MCF 10A (cell line): ENCODE measurements at places on chromosomes 12 and 14.

DNA sequence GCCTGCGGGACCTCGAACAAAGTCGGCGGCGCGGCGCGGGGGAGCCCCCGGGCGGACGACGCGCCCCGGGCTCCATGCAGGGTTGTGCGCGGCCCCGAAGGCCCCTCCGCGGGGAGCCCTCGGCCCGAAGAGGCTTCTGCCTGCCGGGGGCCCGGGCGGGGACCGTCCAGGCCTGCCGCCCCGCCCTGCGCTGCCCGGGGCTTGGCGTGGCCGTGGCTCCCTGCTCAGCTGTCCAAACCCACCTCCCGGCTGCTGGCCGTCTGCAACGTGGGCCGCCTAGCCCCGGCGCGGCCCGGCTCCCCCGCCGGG lies 670 bp downstream of the DYRK2 start:
- DNase-seq: no peak

DNA sequence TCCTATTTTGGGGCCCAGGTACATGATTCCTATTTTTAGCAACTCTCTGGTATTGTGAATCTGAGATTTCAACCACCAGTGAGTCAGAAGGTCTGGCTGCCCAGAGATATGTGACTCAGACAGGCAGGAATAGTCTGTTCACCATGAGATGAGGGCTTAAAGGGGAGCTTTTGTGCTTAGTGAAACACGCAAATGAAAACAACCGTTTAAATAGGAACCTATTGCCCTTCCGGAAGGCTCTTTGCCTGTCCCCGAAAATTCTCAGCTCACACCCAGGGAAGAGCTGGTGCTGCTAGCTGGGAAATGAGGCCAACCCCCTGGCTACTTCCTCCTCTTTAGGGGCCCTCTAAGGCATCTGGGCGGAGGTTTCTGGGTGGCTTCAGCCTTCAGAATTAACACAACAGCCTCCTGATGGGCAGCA lies 283.6 kb downstream of the CACNA1C start:
- DNase-seq: peak; percentile 92

DNA sequence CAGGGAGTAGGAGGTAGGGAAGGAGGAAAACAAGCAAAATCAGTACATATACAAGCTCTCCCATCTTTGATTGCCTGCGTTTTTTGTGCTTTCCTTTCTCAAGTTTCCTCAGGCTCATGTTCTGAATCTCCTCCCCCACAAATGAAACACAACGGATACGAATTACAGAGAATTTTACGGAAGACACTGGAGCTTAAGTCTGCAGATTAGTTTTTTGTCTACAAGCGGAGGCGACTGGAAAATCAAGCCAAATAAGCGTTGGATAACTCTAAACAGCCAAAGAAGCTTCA lies 612 bp downstream of the WBP11 start:
- no peak for DNase-seq

GRCh38 chr12:27109334-27110028 lies 27.1 kb upstream of the C12orf71 start:
- peak; percentile 25 for DNase-seq

- no peak for DNase-seq
These were observed 68.4 kb upstream of the SRSF5 start for GRCh38 chr14:69698572-69698971.

DNA sequence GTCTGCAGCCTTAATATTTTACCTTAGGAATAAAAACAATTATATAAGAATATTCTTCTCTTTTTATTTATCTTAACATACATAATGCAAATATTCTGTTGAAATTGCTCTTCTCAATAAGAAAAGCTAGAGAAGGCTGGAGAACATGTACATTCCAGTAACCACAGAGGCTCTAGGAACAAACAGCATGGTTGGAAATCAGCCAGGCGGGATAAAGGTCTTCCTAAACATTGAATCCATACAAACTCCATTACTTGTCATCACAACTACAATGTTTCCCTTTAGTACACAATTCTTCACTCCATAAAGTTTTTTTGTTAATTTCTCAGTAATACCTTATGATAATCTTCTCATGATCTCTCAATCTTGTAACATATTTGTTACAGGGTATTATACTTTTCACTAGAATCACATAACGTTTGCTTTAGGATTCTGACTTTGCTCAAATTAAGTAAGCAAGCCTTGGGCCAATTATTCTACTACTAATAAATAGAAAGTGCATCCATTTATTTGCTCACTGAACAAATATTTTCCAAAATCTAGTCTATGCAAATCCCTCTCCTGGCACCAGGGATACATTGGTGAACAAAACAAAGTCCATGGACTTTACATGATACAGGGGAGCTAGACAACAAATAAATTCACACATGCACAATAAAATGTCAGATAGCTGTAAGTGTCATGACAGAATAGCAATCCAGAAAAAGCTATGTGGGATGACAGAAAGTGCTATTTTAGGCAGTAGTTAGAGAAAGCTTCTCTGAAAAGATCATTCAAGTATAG lies 237.5 kb upstream of the TMTC1 start:
- peak; percentile 8 for DNase-seq

DNA sequence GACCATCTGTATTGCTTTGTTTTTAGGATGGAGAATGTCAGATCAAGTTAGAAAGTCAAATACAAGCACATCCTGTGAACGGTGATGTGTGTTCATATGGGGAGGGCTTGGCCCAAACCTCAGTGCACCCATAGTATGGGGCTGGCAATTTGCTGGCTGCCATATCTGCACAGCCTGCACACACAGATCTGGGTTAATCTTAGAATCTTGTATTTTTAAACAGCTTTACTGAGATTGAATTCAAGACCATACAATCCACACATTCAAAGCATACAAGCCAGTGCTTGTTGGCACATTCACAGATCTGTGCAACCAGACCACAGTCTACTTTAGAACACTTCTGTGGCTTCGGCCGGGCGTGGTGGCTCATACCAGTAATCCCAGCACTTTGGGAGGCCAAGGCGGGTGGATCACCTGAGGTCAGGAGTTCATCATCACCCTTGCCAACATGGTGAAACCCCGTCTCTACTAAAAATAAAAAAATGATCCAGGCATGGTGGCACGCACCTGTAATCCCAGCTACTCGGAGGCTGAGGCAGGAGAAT lies 90.4 kb downstream of the CCDC92 start:
- no peak for DNase-seq

DNA sequence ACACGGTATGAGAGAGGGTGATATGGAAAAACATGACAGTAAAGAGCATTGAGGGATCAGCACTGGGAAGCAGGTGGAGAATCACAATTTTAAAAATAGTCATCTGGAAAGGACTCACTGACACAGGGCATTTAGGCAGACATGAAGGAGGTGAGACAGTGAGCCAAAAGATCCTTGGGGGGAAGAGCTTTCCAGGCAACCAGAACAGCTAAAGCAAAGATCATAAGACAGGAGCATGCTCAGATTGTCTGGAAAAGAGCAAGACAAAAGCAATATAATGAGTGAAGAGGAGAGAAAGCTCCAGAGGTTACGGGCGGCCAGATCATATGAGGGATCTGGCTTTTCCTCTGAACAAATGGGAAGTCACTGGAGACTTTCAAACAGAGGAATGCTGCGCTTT lies 63.9 kb downstream of the DENND5B start:
- no peak for DNase-seq

DNA sequence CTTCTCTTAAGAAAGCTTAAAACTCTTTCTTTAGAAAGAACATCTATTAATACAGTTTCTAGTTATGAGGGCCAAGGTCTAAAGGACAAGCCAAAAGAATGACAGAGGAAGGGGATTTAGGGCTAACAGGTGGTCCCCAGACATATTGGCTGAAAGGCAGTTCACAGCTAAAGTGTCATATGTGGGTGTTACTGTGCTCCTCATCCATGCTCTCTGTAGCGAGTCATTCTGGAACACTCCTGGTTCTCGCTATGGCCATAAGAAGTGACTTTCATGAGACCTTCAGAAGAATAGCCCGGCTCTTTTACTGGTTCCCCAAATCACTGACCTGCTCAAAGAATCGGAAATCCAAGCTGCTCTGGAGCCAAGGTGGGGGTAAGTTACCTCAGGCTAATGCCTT lies 55.0 kb downstream of the TBK1 start:
- DNase-seq: no peak

DNA sequence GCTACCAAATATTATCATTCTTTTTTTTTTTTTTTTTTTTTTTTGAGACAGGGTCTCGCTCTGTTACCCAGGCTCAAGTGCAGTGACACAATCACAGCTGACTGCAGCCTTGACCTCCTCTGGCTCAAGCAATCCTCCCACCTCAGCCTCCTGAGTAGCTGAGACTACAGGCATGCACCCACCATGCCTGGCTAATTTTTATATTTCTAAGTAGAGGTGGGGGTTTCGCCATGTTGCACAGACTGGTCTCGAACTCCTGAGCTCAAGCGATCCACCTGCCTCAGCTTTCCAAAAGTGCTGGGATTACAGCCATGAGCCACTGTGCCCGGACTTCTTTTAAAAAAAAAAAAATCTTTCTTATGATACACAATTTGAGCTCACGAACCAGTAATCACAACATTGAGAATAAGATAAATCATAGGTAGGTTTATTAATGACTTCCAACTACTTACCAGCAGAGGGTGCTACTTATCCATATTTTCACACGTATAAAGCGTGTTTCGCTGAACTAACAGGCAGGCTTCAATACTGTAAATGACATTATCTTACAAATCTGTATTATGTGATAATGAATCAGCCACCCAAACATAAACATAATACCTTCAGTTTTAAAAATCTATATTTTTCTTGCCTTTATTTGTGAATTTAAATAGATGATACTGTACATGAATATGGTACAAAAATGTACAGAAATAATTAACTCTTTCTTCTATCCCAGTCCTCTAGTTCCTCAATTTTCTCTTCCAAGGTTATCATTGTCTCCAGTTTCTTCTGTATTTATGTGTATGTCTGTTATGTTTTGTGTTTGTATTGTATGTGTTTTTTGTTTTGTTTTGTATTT lies 42.5 kb upstream of the BCAT1 start:
- DNase-seq: peak; percentile 69

GRCh38 chr14:23058654-23059504 lies 1.6 kb upstream of the CDH24 start:
- no peak for DNase-seq

- DNase-seq: peak; percentile 67
These were observed 125.8 kb upstream of the AVPR1A start for GRCh38 chr12:63276537-63277365.

GRCh38 chr14:20617138-20618003 lies 24.1 kb downstream of the OR6S1 start:
- DNase-seq: no peak

DNA sequence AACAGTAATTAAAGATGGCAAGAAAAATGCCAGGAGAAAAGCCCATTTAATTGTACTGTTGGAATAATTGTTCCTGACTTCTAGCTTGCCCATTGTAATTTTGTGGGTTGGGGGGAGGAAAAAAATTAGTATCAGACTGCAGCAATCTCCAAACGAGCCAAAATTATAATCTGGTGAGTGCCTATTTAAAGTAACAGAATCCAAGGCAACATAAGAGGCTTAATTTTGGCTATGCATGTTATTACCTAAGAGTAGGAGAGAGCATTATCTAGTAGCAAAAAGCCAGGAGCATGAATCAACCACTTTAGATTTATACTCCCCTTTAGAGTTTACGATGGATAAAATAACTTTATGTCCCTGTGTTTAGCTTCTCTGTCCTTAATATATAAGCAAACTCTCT lies 14.6 kb upstream of the DENND5B start:
- DNase-seq: no peak

- peak; percentile 66 for DNase-seq
These were observed 12.2 kb upstream of the ITPR2 start for GRCh38 chr12:26845057-26845666.

GRCh38 chr14:30240685-30241084 lies 313.0 kb upstream of the PRKD1 start:
- DNase-seq: no peak

DNA sequence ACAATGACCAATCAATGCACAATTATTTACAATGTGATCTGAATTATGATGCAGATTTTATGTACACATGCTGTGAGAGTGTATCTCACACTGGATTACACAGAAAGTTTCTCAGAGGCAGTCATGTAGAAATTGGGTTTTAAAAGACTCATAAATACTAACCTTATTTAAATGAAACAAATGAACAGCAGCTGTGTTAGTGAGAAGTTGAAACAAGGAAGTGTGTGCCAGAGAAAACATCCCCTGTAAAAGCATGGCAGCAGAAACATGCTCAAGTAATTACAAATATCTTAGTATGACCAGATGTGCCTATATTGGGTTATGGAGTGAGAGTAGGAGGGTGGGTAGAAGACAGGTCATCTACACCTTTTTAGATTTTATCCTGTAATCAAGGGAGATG lies 723.7 kb downstream of the C12orf50 start:
- no peak for DNase-seq

DNA sequence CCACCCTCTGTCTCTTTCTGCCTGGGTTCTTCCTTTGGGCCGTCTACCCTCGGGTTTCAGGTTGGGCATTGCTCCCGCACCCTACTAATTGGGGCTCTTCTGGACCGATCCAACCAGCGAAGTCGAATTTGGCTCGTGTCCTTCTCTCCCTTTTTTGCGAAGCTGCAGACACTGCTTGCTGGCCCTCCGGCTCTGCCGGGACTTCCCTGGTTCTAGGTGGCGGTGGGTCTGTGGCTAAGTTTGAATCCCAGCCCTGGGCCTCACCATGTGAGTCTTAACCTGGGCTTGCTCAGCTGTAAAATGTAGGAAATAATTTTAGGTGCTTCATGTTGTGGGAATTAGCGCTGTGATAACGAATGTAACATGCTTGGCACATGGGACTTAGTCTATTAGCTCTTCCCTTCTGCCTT lies 418 bp upstream of the CISTR start:
- DNase-seq: no peak

DNA sequence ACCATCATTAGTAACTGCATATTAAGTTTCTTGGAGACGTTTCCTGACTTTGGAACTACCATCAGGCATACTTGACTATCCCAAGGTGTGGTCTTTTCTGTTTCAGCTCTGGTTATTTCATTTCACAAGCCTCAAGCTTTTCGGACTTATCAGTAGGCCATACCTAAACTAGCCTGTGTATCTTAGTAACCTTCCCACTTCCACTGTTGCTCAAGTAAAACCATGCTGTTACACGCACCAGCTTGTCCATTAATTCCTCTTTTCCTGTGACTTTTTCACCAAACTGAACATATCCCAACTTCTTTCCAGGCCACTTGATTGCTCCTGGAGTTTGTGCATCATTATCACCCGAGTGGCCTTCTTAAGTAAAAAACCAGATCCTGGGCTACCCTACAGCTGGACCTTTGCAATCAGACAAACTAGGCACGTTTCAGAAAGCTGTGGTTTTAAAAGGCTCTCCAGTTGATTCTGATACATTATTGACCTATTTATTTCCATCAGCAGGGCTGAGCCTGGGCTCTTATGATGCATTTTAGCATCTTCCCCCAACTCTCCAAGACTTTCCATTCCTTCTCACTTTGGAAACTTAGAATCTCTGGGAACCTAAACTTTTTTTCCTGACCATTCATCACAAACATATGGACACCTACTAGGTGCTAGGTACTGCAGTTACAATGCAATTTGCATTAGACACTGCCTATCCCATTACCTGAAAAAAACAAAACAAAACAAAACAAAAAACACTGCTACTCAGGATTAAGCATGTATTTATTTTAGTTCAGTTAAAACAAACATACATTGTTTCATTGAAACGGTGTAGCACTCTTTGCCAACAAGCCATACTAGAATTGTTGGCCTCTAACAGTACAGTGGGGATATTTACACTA lies 14.9 kb downstream of the SLC38A2 start:
- peak; percentile 72 for DNase-seq

- DNase-seq: peak; percentile 28
These were observed 225.2 kb downstream of the C12orf75 start for GRCh38 chr12:105555556-105556295.
